WTC11 (cell line): ENCODE measurements at places on chromosomes 5 and 9.

- no peak for DNase-seq
Measured at GRCh38 chr9:86652736-86653135, 294.6 kb downstream of the GAS1 start.

GRCh38 chr5:143837306-143837848 lies 25.4 kb downstream of the HMHB1 start:
- no peak for DNase-seq

DNA sequence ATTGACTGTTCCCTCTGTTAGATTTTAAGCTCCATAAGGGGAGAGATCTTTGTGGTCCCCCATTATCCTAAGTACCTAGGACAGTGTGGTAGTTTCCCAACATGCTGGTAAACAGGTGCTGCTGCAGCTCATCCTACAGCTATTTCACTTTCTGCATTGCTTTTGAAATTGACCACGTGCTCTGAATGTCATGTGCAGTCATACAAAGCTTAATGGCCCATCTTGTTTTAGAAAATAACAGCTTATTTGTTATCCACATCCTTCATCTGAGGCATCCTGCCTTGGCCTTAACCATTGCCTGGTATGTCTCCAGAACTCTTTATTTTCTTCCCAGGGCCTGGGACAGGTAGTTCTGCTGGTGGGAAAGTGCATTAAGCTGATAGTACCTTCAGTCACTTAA lies 14.7 kb downstream of the PIK3R1 start:
- no peak for DNase-seq

GRCh38 chr5:149419859-149420544 lies 40.9 kb upstream of the IL17B start:
- no peak for DNase-seq

- no peak for DNase-seq
Measured at GRCh38 chr5:99034336-99034735, 105.5 kb upstream of the CHD1 start.
